ENCODE measurements at places on chromosomes 5 and 9.

GRCh38 chr5:145244251-145244650 is 590.9 kb downstream of the PRELID2 start:
- no peaks in the 10 kb centered on the region for H3K36me3 ChIP-seq
- no peaks in the 10 kb centered on the region for H3K4me1 ChIP-seq
- DNase-seq = no peak
- H3K27me3 ChIP-seq = no peaks in the 10 kb centered on the region

DNA sequence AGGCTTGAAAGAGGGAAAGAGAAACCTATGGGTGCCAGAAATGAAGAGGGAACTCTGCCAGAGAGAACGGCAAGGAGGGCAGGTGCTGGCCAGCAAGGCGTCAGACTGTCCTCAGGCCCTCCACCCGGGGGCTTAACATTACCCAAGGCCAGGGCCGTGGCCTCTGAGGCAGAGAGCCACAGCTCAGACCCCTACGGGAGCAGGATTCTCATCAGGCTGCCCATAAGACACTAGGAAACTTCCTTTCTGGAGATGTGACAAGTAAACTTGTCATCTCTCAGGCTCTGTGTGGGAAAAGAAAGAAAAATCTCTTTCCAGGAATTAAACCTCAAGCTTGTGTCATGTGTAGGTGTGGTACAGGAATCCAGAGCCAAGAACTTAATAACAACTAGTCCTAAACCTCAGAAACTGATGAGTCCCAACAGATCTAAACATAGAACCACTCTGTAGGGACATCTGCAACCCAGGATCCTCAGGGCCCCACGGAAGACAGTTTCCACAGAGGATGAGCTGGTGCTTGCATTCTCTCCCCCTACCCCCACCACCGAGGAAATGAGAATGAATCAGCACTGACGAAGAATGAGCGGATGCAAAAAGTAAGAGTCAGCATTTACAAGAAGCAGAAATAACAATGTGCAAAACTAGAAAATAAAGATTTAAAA is 74.3 kb downstream of the DCP2 start:
- H3K27ac ChIP-seq = peak overlapping the region; percentile 55
- H3K4me3 ChIP-seq = peak overlapping the region; percentile 17
- no peaks in the 10 kb centered on the region for H3K27me3 ChIP-seq
- H3K36me3 ChIP-seq = no peaks in the 10 kb centered on the region

GRCh38 chr9:99807956-99808355 is 13.7 kb upstream of the NR4A3 start:
- peaks cover 23% of the 10 kb centered on the region for H3K4me1 ChIP-seq
- no peaks in the 10 kb centered on the region for H3K36me3 ChIP-seq
- H3K27me3 ChIP-seq = peaks cover 21% of the 10 kb centered on the region
- no peak overlapping the region for H3K27ac ChIP-seq
- DNase-seq = no peak

DNA sequence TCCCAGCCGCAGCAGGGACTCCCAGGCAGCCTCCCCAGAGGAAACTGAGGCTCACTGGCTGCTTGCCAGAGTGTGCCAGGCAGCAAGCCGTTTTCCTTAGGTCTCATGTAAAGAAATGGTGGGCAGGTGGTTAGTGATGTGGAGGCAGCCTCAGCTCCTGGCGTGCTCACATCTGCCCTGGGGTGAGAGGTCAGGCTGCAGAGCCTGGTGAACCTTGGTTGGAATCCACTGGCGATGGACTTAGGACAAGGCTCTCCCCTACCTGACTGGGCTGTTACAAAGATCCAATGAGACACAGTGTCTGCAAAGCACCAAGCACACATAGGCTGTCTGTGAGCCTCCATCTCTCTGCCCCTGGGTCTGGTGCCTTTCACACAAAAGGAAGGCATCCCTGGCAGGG is 30.9 kb downstream of the LHX6 start:
- DNase-seq = no peak
- no peaks in the 10 kb centered on the region for H3K4me1 ChIP-seq
- no peak overlapping the region for H3K4me3 ChIP-seq
- H3K27ac ChIP-seq = no peak overlapping the region
- H3K27me3 ChIP-seq = peaks cover 2% of the 10 kb centered on the region
- H3K36me3 ChIP-seq = no peaks in the 10 kb centered on the region

GRCh38 chr9:136880651-136881050 is 5.7 kb upstream of the TRAF2 start:
- DNase-seq = no peak
- no peaks in the 10 kb centered on the region for H3K27me3 ChIP-seq
- H3K4me3 ChIP-seq = peak overlapping the region; percentile 60
- peaks cover 37% of the 10 kb centered on the region for H3K4me1 ChIP-seq

DNA sequence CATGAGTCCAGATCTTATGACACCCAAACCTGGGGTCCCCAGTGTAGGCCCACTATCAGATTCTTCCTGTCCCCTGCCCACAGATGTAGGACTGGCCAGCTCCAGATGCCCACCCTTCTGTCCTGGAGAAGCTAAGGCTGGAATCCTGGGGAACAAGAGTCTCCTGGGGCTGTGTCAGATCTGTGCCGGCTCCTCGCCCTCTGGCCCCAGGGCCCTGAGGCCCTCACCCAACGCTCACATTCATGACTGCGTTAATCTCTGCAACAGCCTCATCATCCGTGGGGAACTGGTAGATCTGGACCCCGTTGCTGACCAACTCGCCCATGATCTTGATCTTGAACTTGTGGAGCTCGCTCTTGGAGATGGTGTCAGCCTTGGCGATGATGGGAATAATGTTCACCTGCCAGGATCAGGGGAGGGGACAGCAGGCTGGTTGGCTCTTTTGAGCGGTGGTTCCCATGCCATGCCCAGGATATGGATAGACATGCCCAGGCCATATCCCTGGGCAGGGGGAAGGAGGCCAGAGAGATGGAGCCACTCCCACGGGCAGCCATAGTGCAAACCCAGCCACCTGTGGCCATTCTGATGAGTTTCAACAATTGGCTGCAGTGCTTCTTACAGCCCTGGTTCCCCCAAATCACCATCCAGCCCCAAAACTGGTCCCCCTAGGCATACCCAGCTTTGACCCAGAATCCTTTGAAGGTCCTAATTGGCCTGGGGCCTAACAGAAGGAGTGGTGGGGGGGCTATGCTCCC is 14.6 kb downstream of the SEPTIN8 start:
- no peak overlapping the region for H3K27ac ChIP-seq
- no peak overlapping the region for H3K4me3 ChIP-seq
- peaks cover 17% of the 10 kb centered on the region for H3K36me3 ChIP-seq
- no peaks in the 10 kb centered on the region for H3K4me1 ChIP-seq
- no peak for DNase-seq

GRCh38 chr5:38305148-38305547 is 46.8 kb downstream of the EGFLAM start:
- no peaks in the 10 kb centered on the region for H3K36me3 ChIP-seq
- H3K4me1 ChIP-seq = no peaks in the 10 kb centered on the region
- H3K27me3 ChIP-seq = no peaks in the 10 kb centered on the region
- no peak overlapping the region for H3K4me3 ChIP-seq
- DNase-seq = no peak

DNA sequence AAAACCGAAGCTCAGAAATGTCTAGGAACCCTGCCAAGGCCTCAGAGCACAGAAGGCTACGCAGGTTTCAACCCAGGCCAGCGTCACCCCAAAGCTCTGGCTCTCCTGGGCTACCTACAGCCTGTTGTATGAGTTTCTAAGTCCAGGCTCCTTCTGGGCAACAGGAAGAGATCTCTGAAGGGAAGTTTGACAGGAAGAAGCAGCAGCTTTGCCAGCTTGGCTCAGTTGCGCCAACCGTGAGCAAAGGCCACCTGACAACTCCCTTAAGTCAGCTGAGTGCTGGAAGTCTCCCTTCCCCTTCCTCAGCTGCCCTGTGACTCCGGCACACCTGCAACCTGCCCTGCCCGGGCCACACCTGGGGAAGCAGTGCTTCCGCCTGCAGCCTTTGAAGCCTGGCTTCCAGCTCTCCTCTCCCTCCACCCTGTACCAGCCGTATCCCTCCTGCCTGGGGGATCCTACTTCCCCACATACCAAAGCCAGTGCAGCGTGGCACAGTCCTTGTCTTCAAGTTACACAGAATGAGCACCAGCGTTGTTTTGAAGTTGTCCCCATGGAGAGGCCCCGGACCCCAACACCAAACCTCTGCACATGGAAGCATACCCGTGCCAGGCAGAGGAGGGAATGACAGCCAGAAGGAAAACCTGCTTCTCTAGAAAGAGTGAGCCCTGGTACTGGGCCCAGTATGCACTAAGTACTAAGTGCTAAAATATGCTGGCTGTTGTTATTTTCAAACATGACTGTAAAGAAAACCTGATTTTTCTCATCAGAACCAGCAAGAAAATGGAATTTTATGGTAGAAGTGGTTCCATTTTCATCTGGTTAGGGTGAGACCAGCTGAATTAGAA is 36.5 kb downstream of the SHB start:
- peaks cover 9% of the 10 kb centered on the region for H3K4me1 ChIP-seq
- no peaks in the 10 kb centered on the region for H3K27me3 ChIP-seq
- H3K36me3 ChIP-seq = no peaks in the 10 kb centered on the region
- DNase-seq = no peak
- H3K27ac ChIP-seq = no peak overlapping the region
